ENCODE measurements at places on chromosomes 4 and X. TPM values are rescaled to one million over a fixed set of nuclear protein-coding genes. Genes with fewer than 3 reads are reported as not detected.
A peak's percentile ranks its signal among the peaks of the same experiment; 100 is the strongest.

Gene ITGB1BP2
- 7.1 TPM for total RNA-seq

Gene MAPK10
- total RNA-seq: 56.9 TPM

Gene GAGE2A
- total RNA-seq: not detected

DNA sequence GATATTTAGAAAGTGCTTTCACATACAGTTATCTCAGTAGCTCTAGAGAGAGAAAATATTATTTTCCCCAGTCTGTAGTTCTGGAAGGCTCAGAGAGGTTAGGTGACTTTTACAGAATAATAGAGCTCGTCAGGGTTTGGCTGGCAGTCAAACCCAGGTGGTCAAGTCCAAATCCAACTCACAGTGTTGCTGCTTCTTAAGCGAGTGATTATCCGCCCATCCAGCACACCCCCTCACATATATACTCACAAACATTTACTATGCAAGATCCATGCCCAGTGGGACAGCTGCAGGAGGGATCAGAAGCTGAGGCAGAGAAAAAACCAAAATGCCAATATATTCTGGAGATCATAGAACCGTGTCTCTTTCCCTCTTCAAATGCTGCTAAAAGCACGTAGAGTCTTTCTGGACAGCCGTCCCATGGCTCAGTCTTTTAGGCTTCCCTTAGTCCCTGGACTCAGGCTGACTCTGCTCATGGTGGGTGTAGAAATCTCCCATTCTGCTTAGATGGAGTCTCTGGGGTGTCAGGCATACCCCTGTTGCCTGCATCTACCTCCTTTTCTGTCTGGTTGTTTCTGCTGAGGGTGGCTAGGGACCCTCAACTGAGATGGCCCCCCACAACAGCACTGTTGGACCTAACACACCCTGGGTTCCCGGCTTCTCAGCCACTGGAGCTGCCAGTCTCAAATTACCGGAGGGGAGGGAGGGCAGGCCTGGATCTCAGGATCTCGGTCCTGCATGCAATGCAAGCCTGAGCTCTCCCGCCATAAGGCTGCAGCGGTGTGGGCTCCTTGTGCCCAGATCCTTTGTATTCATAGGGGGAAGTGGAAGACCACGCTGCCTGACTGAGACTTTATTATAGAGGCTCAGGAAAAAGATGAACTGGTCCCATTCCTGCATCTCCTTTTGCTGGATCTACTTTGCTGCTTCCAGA, at the start of gene CHRNA9:
CHRNA9 (plus strand) TSS at position 743 of the 934 bp plus-strand sequence; CDS start at position 878, 135 bp downstream.
- no peak within 1 kb of the TSS for H3K4me3 ChIP-seq
- no peak for DNase-seq
- H3K4me1 ChIP-seq: peaks cover 26% of the 10 kb centered on the region
- no peak within 1 kb of the TSS for H3K27ac ChIP-seq

GRCh38 chr4:113586072-113586471, 175.5 kb downstream of the CAMK2D start:
- no peaks in the 10 kb centered on the region for H3K27me3 ChIP-seq
- peaks cover 7% of the 10 kb centered on the region for H3K36me3 ChIP-seq
- peaks cover 15% of the 10 kb centered on the region for H3K4me1 ChIP-seq
- H3K4me3 ChIP-seq: no peak overlapping the region
- no peak for DNase-seq
- H3K27ac ChIP-seq: no peak overlapping the region

DNA sequence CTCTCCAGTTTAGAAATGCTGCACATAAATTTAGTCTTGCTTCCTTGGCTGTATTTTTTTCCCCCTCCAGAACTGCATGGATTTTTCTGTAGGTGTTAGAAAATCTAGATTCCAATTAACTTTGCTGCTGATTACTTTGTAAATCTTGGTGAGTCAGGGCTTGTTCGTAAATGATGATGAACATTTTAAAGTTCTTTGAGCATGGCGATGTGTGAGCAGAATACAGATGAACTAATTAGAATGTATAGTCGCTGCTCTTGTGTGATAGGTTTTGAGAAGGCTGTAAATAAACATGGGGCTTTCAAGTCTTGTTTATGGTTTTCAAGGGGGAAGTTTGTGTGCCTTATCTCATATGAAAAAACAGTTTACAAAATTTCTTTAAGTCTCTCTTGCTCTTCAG, 23.3 kb downstream of the LIMCH1 start:
- peaks cover 18% of the 10 kb centered on the region for H3K4me1 ChIP-seq
- no peak for DNase-seq
- H3K4me3 ChIP-seq: peak overlapping the region; percentile 27
- peak overlapping the region; percentile 28 for H3K27ac ChIP-seq

DNA sequence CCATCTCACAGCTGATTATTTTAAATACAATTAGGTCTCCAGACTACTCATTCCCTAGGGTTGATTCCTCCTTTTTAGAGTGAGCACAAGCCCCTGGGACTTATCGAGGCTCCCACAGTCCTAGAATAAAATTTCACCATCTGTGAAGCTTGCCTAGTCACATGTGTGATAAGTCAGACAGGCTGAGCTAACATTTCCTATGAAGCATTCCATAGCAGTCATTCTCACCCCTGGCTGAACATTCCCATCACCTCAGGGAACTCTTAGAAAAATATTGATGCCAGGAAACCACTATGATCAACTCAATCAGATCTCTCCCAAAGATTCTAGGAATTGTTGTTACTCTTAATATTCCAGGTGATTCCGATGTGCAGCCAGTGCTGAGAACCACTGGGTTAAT, 37.7 kb downstream of the ARHGEF9 start:
- H3K4me1 ChIP-seq: peaks cover 42% of the 10 kb centered on the region
- H3K36me3 ChIP-seq: peaks cover 2% of the 10 kb centered on the region
- DNase-seq: no peak
- H3K27me3 ChIP-seq: no peaks in the 10 kb centered on the region
- H3K27ac ChIP-seq: no peak overlapping the region
- no peak overlapping the region for H3K4me3 ChIP-seq

DNA sequence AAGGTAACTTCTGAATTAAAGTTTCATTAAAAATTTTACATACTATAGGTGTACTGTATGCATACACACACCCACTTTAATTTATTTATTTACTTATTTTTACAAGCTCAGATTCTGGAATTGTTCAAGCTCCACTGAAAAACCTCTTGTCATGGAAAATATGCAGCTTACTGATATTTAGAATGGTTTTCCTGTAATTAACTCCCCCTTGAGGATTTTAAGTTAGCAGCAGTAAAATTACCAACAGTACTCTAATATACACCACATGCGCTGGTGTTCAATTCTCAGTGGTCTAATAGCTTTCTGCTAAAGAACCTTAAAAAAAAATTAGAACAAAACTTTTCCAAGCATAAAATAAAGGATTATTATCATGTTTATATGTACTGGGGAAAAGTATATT, 12.0 kb downstream of the MAB21L2 start:
- no peak overlapping the region for H3K4me3 ChIP-seq
- H3K36me3 ChIP-seq: no peaks in the 10 kb centered on the region
- no peaks in the 10 kb centered on the region for H3K27me3 ChIP-seq
- no peak for DNase-seq
- peaks cover 8% of the 10 kb centered on the region for H3K4me1 ChIP-seq
- no peak overlapping the region for H3K27ac ChIP-seq

GRCh38 chrX:121128925-121129877, 81.8 kb downstream of the GLUD2 start:
- H3K4me3 ChIP-seq: no peak overlapping the region
- H3K27me3 ChIP-seq: no peaks in the 10 kb centered on the region
- H3K27ac ChIP-seq: no peak overlapping the region
- no peak for DNase-seq
- H3K4me1 ChIP-seq: no peaks in the 10 kb centered on the region

DNA sequence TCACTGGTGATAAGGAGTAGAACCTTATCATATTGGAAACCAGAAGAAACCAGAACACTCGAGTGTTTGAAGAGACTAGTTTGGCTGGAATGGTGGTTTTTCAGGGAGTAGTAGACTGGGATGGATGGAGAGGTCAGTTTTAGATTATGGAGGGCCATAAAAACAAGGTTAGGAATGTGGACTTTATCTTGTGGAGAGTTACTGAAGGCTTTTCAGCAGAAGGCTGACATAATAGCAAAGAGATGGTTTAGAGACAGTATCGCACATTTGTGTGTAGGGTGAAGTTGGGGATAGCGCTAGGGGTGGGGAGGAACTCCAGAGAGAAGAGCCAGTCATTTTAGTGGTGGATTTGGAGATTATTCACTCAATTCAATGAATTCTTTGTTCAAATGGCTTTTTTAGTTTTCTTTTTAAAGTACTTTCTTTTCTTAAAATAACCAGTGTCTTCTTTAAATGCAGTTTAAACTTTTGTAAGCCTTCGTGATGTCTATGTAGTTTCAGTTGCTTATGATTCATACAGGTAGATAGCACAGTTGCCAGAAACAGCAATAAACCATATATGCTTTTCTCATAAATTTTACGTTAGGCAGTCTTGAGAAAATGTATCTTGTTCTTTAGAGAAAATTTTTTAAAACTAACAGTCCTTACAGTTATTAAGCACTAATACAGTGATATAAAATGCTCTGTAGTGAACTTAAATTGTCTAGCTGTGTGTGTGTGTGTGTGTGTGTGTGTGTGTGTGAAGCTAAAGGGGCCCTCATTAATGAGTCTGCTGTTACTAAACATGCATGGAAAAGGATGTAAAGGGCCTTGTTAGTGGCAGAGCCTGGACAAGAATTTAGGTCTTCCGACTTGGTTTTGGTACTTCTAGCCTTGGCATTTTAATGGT, 3.8 kb downstream of the ARHGAP10 start:
- H3K36me3 ChIP-seq: no peaks in the 10 kb centered on the region
- DNase-seq: no peak
- H3K4me1 ChIP-seq: peaks cover 28% of the 10 kb centered on the region
- no peak overlapping the region for H3K4me3 ChIP-seq

DNA sequence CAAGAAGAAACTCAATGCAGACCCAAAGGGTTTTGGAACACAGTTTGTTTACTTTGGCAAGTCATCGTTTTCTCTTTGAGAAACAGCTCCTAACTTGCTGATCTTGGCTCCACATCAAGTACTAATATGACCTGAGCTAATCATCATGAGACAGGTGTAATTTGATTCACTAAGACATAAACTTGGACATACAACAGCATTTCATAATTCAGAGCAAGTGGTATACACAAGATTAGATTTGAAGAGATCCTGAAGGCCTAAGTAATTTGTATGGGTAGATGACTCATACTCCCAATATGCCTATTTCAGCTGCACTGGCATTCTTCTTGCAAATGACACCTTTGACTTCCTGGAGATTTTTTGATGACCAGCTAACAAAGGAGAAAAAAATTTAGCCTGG, 1521.7 kb downstream of the RPA4 start:
- no peaks in the 10 kb centered on the region for H3K36me3 ChIP-seq
- no peak overlapping the region for H3K27ac ChIP-seq

DNA sequence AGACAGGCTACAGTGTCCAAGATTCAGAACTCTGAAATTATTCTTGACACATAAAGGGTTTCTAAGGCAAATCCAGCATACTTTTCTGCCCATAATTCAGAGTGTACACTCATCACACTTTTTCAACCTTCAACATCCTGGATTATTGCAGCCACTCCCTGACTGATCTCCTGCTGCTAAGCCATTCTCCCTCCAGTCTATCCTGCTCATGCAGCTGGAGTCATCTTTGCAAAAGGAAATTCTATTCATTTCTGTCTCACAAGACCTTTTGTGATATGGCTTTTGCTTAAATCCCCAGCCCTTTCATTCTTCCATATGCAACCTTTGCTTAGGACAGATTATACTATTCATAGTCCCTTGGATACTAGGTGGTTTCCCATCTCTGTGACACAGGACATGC, 236.1 kb upstream of the LDB2 start:
- DNase-seq: no peak
- no peaks in the 10 kb centered on the region for H3K27me3 ChIP-seq
- peaks cover 4% of the 10 kb centered on the region for H3K4me1 ChIP-seq
- H3K36me3 ChIP-seq: no peaks in the 10 kb centered on the region
- H3K4me3 ChIP-seq: no peak overlapping the region

DNA sequence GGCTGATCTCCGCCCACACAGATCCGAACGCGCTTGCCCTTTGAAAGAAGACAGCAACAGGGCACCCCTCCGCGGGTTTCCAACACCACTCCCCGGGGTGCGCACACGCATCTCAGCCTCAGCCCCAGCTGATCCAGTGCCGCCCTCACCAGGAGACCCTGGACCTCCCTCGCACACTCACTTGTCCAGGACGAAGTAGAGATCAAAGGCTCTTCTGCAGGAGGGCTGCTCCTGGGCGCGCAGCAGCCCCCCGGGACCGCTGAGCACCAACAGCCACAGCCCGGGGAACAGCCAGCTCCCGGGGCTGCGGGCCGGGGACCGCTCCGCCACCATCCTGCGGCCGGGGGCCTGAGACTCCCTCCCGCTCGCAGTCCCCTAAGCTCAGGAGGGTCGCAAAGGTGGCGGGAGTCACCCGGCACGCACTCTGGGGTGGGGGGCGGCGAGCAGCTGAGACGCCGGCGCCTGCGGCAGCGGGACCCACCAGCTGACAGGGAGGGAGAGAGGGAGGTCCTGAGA, 743 bp downstream of the ANTXR2 start:
- peak overlapping the region; percentile 96 for H3K4me3 ChIP-seq
- peak; percentile 43 for DNase-seq
- H3K4me1 ChIP-seq: peaks cover 24% of the 10 kb centered on the region
- H3K36me3 ChIP-seq: peaks cover 2% of the 10 kb centered on the region

GRCh38 chrX:107153005-107153404, 34.4 kb upstream of the RBM41 start:
- no peak for DNase-seq
- no peak overlapping the region for H3K27ac ChIP-seq
- no peak overlapping the region for H3K4me3 ChIP-seq
- H3K27me3 ChIP-seq: no peaks in the 10 kb centered on the region

DNA sequence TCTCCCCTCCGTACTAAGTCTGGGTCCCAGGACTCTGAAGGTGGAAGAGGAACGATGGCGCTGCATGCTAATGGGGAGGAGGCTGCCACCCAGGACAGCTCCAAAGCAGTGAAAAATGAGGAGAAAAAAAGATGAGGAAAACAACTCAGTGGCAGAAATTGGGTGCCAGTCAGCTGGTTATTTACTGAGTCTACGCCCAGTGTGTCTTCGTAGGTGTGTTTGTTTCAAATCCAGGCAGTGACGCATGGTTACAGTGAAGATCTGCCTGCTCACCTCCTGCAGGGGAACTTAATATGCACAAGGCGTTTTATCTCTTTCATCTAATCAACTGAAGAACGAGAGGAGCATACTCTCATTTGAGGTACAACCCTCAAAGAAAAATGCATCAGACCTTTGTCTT, 70.9 kb upstream of the FBXW7 start:
- H3K27me3 ChIP-seq: peaks cover 2% of the 10 kb centered on the region
- DNase-seq: no peak
- peaks cover 22% of the 10 kb centered on the region for H3K4me1 ChIP-seq
- no peak overlapping the region for H3K27ac ChIP-seq

GRCh38 chr4:2537011-2537830, 774 bp downstream of the FAM193A start:
- DNase-seq: peak; percentile 34
- no peaks in the 10 kb centered on the region for H3K27me3 ChIP-seq
- H3K4me1 ChIP-seq: peaks cover 21% of the 10 kb centered on the region
- H3K4me3 ChIP-seq: peak overlapping the region; percentile 96
- H3K36me3 ChIP-seq: no peaks in the 10 kb centered on the region

GRCh38 chr4:140152013-140152703, 1.8 kb downstream of the MAML3 start:
- H3K27me3 ChIP-seq: peaks cover 2% of the 10 kb centered on the region
- no peaks in the 10 kb centered on the region for H3K36me3 ChIP-seq
- H3K27ac ChIP-seq: peak overlapping the region; percentile 92
- H3K4me1 ChIP-seq: peaks cover 46% of the 10 kb centered on the region

GRCh38 chrX:11757397-11757718, 679 bp upstream of the MSL3 start:
- DNase-seq: no peak
- peaks cover 12% of the 10 kb centered on the region for H3K27me3 ChIP-seq
- peaks cover 5% of the 10 kb centered on the region for H3K36me3 ChIP-seq
- no peak overlapping the region for H3K27ac ChIP-seq

All from neural crest cell (in vitro differentiated cells).